Endothelial cell of umbilical vein (primary cell): ENCODE measurements at places on chromosomes 5 and 9. TPM values are rescaled to one million over a fixed set of nuclear protein-coding genes. Genes with fewer than 3 reads are reported as not detected.
A peak's percentile ranks its signal among the peaks of the same experiment; 100 is the strongest.

DNA sequence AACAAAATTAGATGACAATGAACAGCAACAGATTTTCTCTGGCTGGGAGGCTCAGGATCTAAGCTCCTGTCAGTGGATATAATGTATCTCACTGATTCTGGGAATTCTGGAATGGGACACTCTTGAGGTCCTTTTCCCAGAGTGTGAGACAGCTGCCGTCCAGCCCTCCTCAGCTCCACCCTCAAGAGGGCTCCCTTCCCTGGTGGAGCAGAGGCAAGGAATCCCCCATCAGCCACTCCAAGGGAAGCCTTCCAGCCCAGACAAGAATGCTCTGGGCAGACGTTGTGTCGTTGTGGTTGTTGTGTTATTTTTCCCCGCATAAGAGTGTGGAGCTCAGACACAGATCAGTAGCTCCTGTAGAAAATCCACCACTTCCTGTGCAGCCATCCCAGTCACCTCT, 47.7 kb upstream of the ATP10B start:
- H3K36me3 ChIP-seq = no peaks in the 10 kb centered on the region
- no peak overlapping the region for H3K27ac ChIP-seq
- no peak for DNase-seq
- no peak overlapping the region for H3K4me3 ChIP-seq
- no peaks in the 10 kb centered on the region for H3K4me1 ChIP-seq

GRCh38 chr5:73967347-73967746, 341.4 kb downstream of the ARHGEF28 start:
- H3K4me3 ChIP-seq = no peak overlapping the region
- no peaks in the 10 kb centered on the region for H3K4me1 ChIP-seq
- no peak for DNase-seq

Gene DMAC1
- 44.0 and 49.6 TPM in 2 replicates for total RNA-seq

Gene PLPPR1
- 0.18 TPM in 1 of 2 replicates, not detected in the other for total RNA-seq

Gene SQSTM1
- 316 and 346 TPM in 2 replicates for total RNA-seq

GRCh38 chr9:34493972-34494535, 28.7 kb downstream of the ENHO start:
- H3K36me3 ChIP-seq = no peaks in the 10 kb centered on the region
- H3K4me1 ChIP-seq = peaks cover 14% of the 10 kb centered on the region
- H3K4me3 ChIP-seq = no peak overlapping the region
- peaks cover 8% of the 10 kb centered on the region for H3K27me3 ChIP-seq
- no peak overlapping the region for H3K27ac ChIP-seq

Gene COL5A1
- 164 and 175 TPM in 2 replicates for total RNA-seq

- H3K27me3 ChIP-seq = no peaks in the 10 kb centered on the region
- H3K4me3 ChIP-seq = no peak overlapping the region
- H3K36me3 ChIP-seq = no peaks in the 10 kb centered on the region
These were observed 23.1 kb downstream of the LNPEP start for GRCh38 chr5:96958977-96959376.

Gene HRH2
- not detected in 2 replicates for total RNA-seq

DNA sequence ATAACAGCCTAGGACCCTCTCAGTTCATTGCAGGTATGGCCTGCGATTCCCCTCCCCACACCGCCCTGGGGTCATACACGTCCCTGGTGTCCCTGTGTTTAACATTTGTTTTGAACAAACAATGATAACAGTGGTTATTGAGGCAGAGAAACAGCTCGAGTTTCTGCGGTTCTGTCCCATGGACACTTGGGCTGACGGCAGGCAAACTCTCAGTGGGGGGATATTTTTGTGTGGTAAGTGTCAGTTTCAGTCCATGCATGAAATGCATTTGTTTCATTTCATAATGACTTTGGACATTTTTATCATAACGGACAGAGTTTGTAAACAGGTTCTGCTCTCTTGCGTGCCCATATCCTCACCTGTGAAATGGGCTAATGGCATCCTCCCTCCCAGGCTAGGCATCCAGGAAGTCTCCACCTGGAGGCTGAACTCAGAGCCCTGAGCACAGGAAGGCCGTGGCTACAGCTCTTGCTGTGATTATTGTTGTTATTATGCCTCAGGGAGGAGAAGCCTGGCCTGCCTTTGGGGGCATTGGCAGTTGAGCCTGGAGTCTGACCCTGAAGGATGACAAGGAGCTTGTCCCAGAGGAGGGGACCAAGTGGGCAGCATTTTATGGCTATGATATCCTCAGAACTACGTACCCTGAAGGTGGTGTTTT, 190.9 kb downstream of the GADD45G start:
- H3K4me3 ChIP-seq = no peak overlapping the region
- no peak overlapping the region for H3K27ac ChIP-seq
- H3K27me3 ChIP-seq = no peaks in the 10 kb centered on the region
- no peak for DNase-seq
- no peaks in the 10 kb centered on the region for H3K4me1 ChIP-seq
- no peaks in the 10 kb centered on the region for H3K36me3 ChIP-seq

Gene SAXO1
- total RNA-seq = not detected in 2 replicates

Gene ORM2
- not detected in 2 replicates for total RNA-seq

DNA sequence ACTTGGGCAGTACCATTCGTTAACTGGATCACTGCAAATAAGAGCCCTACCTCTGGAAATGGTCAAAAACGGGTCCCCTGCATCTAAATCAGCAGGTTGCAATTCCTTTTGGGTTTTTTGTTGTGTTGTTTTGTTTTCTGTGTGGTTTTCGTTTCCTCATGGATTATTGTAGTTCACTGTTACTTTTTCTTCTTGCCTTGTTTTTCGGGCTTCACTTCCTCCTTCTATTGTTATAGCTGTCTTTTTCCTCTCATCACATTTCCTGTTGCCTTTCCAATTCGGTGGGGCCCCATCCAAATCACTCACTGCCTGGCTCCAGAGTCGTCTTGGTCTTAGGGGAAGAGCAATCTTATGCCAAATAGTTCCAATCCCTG, 8.7 kb upstream of the SSBP2 start:
- H3K27me3 ChIP-seq = no peaks in the 10 kb centered on the region
- peaks cover 13% of the 10 kb centered on the region for H3K4me1 ChIP-seq
- no peak overlapping the region for H3K27ac ChIP-seq
- DNase-seq = peak; percentile 51
- H3K4me3 ChIP-seq = no peak overlapping the region
- no peaks in the 10 kb centered on the region for H3K36me3 ChIP-seq

Gene TMEM174
- total RNA-seq = not detected in 2 replicates

Gene EIF4E1B
- total RNA-seq = not detected in 2 replicates

DNA sequence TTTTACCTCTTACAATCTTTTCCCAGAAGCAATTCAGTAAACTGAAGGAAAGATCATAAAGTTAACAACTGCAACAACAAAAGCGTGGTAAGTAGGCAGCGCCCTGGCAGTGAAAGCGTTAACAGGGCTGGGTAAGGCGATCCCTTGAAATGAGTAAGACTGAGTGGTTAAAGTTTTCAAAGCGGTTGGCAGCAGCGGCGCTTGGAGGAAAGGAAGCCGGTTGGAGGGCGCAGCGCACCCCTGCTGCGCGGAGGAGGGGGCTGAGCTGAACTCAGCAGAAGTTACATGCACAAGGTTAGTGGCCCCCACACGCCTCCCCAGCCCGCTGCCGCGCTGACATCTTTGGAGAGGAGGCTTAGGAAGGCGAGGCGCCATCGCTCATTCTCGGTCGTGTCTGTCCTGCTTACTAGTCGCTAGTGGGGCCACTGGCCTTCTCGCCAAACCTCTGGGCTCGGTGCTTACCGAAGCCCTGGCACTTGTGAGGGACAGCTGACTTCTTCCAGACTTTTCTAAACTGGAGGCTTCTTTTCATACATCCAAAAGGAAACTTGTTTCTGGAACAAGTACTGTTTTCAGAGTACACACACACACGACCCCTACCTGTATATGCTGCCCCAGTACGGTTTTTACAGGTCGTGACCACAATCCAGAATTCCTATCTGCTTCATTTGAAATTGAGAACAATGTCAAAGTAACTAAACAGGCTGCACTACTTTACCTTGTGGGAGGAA, at the start of gene SH3RF2:
Gene SH3RF2 (plus strand): TSS at position 178 of the 731 bp plus-strand sequence. CDS start 1,351 bp downstream, outside the sequence.
- H3K27ac ChIP-seq = no peak within 1 kb of the TSS
- no peaks in the 10 kb centered on the region for H3K36me3 ChIP-seq
- peaks cover 11% of the 10 kb centered on the region for H3K27me3 ChIP-seq
- H3K4me1 ChIP-seq = peaks cover 12% of the 10 kb centered on the region
- DNase-seq = peak; percentile 86
- H3K4me3 ChIP-seq = peak within 1 kb of the TSS; percentile 38

- H3K36me3 ChIP-seq = no peaks in the 10 kb centered on the region
- H3K27ac ChIP-seq = no peak overlapping the region
- DNase-seq = no peak
- peaks cover 25% of the 10 kb centered on the region for H3K27me3 ChIP-seq
- H3K4me1 ChIP-seq = peaks cover 4% of the 10 kb centered on the region
These were observed 132.4 kb upstream of the NIPBL start for GRCh38 chr5:36743891-36744772.

Gene PGM5
- total RNA-seq = 1.4 and 1.9 TPM in 2 replicates

Gene CHSY3
- 6.8 and 8.4 TPM in 2 replicates for total RNA-seq

DNA sequence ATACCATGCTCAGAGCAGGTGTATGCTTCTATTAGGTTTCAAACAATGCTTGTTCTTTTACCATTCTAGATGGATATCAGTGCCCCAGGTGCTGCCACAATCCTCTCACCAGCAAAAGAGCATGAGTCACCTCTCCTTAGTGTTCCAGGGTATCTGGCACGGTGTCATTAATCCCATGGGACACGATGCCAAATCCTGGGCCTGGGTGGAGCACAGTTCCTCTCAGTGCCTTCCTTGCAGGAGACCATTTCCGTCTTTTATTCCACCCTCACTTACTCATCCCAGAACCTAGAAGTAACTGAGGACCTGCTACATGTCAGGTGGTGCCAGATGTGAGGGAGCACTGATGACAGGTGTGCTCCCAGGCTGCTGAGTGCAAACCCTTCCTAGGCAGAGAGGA, 1.3 kb upstream of the OR13J1 start:
- peaks cover 2% of the 10 kb centered on the region for H3K27me3 ChIP-seq
- no peak overlapping the region for H3K4me3 ChIP-seq
- no peak for DNase-seq

GRCh38 chr5:134436523-134437339, 25.1 kb upstream of the CDKN2AIPNL start:
- no peak overlapping the region for H3K27ac ChIP-seq
- no peaks in the 10 kb centered on the region for H3K36me3 ChIP-seq
- no peak overlapping the region for H3K4me3 ChIP-seq
- no peaks in the 10 kb centered on the region for H3K27me3 ChIP-seq
- H3K4me1 ChIP-seq = peaks cover 5% of the 10 kb centered on the region
- DNase-seq = peak; percentile 69

Gene DBH
- not detected in 2 replicates for total RNA-seq

GRCh38 chr5:145389047-145389446, 446.1 kb downstream of the PRELID2 start:
- no peak overlapping the region for H3K27ac ChIP-seq
- H3K27me3 ChIP-seq = no peaks in the 10 kb centered on the region
- no peaks in the 10 kb centered on the region for H3K36me3 ChIP-seq
- no peak for DNase-seq

Gene SPINK1
- not detected in 2 replicates for total RNA-seq

GRCh38 chr9:109088221-109088620, 31.5 kb downstream of the TMEM245 start:
- H3K27ac ChIP-seq = no peak overlapping the region
- H3K27me3 ChIP-seq = no peaks in the 10 kb centered on the region
- DNase-seq = no peak
- no peaks in the 10 kb centered on the region for H3K4me1 ChIP-seq
- peaks cover 8% of the 10 kb centered on the region for H3K36me3 ChIP-seq

Gene PRR7
- total RNA-seq = 5.7 and 6.5 TPM in 2 replicates

DNA sequence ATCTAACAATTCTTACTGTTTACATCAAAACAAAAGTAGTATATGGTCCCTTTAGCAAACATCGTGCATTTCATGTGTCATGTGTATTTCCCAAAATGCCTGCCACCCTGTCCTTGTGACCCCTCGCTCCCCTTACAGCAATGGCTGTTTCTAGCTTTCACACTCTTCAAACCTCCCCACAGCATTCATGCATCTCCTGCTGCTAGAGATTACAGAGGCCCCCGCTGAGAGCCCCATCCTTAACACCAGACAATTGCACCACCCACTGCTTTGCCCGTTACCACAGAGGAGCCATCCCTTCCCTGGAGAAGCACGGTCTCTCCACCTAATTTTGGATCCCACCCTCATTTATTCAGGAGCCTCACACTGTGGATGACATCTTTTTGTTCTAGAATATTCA, 149.7 kb upstream of the IRX4 start:
- H3K4me1 ChIP-seq = no peaks in the 10 kb centered on the region
- no peak for DNase-seq
- no peaks in the 10 kb centered on the region for H3K36me3 ChIP-seq
- no peak overlapping the region for H3K4me3 ChIP-seq
- H3K27ac ChIP-seq = no peak overlapping the region

DNA sequence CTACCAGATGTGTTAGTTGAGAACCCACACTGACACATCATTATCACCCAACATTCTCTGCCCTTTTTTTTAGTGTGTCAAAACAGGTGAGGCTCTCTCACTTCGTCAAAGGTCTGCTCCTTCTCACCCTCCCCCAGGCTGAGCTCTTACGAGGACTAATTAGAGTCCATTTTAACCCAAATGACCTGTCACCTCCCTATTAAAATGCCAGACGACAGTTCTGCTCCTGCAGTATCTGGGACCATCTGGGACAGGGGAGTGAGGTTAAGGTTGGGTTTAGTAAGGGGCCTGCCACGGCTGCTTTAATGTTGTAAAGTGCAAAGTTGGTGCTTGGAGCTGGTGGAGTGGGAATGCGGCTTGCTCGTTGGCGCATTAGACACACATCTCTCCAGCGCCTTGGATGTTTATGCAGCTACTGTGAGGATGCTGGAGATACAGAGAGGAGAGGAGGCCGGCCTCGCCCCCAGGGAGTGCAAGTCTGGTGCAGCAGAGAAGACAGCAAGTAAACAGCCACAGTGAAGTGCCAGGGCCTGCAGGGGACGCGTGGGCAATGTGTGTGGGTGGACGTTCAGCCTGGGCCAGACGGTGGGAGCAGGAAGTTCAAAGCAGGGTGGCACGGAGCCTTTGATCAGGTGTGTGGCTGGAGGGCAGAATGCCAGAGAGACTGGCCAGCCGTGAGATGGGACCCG, 96.2 kb downstream of the C9orf50 start:
- DNase-seq = no peak
- no peaks in the 10 kb centered on the region for H3K4me1 ChIP-seq
- no peak overlapping the region for H3K27ac ChIP-seq
- H3K27me3 ChIP-seq = peaks cover 5% of the 10 kb centered on the region
- no peaks in the 10 kb centered on the region for H3K36me3 ChIP-seq

DNA sequence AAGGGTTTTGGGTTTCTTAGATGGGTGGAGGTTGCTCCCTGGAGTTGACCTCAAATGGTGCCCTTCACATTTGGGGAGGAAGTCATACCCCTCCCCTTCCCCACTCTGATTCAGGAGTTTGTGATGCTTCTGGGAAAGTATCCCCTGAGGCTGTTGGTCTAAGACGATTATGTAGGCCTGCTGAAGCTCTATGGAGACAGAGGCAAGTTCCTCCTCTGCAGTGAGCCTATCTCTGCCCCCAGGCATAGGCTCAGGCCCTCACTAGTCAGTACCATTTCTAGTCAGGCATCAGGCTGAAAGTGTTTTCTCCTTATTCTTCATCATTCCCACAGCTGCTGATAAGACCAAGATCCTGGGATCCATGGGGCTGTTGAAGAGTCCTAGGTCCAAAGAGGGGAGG, 271.6 kb upstream of the NUDT12 start:
- DNase-seq = no peak
- no peak overlapping the region for H3K27ac ChIP-seq
- no peaks in the 10 kb centered on the region for H3K4me1 ChIP-seq
- no peak overlapping the region for H3K4me3 ChIP-seq

Gene CDH10
- not detected in 2 replicates for total RNA-seq

Gene THOC3
- total RNA-seq = 35.0 and 66.3 TPM in 2 replicates

GRCh38 chr5:17180864-17181723, 36.3 kb upstream of the BASP1 start:
- H3K27me3 ChIP-seq = no peaks in the 10 kb centered on the region
- peak; percentile 74 for DNase-seq
- H3K4me1 ChIP-seq = peaks cover 9% of the 10 kb centered on the region
- no peak overlapping the region for H3K4me3 ChIP-seq

Gene EPB41L4A
- total RNA-seq = 17.9 and 18.0 TPM in 2 replicates

Gene HAPLN1
- not detected in 2 replicates for total RNA-seq
